ENCODE measurements at places on chromosomes 12 and 14.

DNA sequence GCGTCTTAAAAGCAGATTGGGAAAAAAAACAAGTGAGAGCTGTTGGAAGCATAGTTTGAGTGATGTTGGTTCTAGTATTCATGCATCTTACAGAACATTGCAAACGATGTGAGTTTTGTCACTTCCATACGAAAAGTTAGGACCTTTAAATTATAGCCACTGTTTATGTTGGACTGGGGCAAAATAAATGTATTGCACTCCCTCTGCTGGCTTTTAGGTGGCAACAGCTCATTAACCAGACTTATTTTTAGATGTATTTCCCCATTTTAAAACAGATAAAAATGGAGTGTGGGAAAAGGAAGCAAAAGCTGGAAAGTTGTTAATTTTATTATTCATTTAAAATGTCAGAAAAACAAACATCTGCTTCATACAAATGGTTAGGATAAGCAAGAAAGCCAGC lies 111.9 kb downstream of the LGR5 start:
- no peak for DNase-seq

DNA sequence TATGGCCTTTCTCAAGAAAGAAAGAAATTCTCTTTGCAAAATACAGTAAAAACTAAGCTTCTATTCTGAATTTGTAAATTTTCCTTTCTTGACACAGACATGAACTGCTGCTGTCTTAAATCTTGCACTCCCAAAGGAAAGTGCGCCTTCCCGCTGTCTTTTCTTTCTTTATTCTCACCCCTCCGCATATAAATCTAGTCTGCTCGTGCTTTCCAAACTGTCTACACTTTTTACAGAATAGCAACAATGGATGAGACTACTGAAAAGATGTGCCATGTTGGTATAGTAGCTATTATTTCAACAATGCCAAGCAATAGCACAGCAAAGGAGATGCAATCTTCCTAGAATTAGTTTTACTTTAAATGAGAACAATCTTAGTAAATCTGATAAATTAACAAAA lies 328.8 kb upstream of the PDE3A start:
- DNase-seq: no peak

DNA sequence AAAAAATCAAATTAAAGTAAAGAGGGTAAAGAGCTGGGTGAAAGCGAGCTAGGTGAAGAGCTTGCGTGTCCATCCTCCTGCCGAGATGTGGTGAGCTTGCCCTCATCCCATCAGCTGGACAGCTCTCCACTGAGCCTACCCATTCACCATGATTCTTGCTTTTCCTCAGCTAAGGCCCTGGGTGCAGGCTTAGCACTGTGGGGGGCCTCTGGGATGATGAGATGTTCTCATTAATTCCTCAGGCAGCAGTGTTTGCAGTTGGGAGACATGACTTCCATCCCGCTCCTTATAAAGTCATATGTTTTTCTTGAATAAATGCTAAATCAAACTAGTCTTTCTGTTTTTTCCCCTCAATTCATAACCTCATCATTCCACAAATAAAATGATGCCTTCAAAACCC lies 18.0 kb downstream of the PHLDA1 start:
- no peak for DNase-seq

- DNase-seq: no peak
These were observed 20.9 kb upstream of the KRAS start for GRCh38 chr12:25271486-25272098.

- DNase-seq: no peak
These were observed 391.8 kb upstream of the DCN start for GRCh38 chr12:91574391-91574790.

DNA sequence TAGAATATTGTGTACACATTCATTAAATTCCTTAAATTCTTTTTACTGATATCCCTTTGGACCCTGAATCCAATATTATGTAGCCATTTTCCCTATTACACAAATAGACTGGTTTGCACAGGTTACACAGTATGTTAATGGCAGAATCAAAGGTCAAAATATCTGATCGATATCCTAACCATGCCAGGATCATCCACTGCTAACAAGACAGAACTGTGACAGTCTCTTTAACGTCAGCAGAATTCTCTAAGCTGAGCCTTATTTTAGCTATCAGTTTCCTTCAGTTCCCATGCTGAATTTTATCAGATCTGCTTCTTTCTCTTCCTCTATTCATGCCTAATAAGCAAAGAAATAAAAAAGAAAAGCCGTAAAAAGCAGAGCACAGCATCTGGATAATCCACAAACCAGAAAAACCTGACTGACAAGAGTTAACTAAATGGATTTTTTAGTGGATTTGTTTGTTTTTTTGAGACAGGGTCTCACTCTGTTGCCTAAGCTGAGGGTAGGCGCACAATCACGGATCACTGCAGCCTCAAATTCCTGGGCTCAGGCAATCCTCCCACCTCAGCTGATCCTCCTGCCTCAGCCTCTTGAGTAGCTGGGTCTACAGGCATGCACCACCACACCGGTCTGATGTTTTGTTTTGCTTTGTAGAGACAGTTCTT lies 130.4 kb downstream of the PAWR start:
- DNase-seq: no peak

DNA sequence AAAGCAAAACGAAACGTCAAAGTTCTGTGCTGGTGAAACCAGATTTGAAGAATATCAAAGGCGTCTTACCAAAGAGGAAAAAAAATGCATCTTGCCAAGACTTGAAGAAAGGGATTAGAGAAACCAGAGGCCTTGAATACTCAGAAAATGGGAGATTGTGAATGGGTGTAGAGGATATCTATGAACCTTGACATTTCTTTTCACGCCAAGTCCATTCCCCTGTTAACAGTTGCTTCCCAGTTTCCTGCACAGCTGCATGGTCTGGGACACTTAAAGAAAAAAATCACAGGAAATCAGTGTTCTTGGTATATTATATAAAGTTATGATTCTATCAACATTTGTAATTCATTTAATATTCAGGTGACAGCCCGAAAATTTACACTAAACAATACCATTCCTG lies 1.4 kb upstream of the GTF2A1 start:
- no peak for DNase-seq

GRCh38 chr12:108613548-108613947 lies 15.7 kb upstream of the TMEM119 start:
- DNase-seq: no peak

- DNase-seq: no peak
These were observed 41.2 kb upstream of the CRY1 start for GRCh38 chr12:107134558-107134957.

- DNase-seq: no peak
These were observed 8.7 kb downstream of the DNAI7 start for GRCh38 chr12:25186038-25186787.

DNA sequence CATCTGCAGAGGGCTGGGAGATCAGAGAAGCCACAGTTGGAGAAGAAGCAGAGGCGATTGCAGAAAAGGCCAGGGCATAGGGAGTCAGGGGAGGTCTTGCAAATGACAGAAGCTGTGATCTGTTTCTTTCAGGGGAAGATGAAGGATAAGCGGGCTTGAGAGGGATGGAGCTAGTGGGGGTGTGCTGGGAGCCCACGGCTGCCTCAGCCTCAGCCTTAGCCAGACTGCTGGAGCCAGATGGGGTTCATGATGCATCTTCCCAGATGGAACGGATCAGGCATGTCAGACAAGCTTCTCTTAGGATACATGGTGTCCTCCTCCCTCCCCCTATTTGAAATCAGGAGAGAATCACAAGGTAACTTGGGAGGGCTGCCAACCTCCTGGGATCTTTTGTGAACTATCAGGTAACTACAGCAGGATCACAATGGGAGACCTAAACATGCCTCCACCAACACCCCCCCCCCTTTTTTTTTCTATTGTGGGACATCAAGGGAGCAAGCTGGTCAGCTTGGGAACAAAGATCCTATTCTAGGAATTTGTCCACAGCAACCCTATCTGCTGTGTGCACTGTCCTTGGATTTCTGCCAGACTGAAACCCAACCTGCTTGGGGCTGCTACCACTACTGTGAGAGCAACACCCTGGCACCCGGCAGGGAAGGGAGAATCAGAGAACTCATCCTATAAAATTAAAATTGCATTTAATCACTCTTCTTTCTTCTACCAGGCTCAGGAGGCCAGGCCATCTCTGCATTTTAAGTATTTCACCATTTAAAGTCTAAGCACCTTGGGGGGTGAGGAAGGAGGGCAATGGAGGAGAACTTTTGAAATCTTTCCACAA lies 10.7 kb upstream of the ATP2A2 start:
- DNase-seq: no peak

Data from stimulated activated CD8-positive, alpha-beta memory T cell treated with anti-CD3 and anti-CD28 coated beads, Interleukin-2, amount 100 ng/mL, for 1 hour (primary cell).